ENCODE measurements at places on chromosomes 16 and 17.

GRCh38 chr16:59259950-59260319, 525.8 kb upstream of the GOT2 start:
- no peak for DNase-seq

- no peak for DNase-seq
Observed at GRCh38 chr16:3876695-3877094, 3.8 kb downstream of the CREBBP start.

GRCh38 chr16:8572919-8573724, 17.2 kb downstream of the TMEM114 start:
- no peak for DNase-seq

DNA sequence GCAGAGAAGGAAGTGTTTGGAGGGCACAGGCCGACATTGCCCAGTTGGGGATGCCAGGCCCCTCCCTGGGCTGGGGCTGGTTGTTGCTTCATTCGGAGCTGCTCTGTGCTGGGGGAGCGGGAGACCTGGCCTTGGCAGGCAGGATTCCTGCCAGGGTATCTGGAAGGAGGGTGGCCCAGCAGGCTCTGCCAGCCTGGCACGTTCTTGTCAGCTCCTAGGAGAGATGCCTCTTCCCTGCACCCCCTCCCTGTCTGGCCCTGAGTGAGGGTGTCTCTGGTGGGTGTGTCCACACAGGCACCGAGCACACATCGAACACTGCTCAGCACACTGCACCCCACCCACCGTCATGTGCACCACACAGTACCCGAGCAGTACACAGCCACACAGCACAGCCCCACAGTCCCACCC, 35.2 kb downstream of the ARHGAP23 start:
- DNase-seq, result no peak

- DNase-seq, result no peak
Observed at GRCh38 chr17:64154717-64155116, 24.8 kb upstream of the ERN1 start.

- no peak for DNase-seq
Observed at GRCh38 chr16:4273858-4274311, 1.1 kb upstream of the TFAP4 start.

DNA sequence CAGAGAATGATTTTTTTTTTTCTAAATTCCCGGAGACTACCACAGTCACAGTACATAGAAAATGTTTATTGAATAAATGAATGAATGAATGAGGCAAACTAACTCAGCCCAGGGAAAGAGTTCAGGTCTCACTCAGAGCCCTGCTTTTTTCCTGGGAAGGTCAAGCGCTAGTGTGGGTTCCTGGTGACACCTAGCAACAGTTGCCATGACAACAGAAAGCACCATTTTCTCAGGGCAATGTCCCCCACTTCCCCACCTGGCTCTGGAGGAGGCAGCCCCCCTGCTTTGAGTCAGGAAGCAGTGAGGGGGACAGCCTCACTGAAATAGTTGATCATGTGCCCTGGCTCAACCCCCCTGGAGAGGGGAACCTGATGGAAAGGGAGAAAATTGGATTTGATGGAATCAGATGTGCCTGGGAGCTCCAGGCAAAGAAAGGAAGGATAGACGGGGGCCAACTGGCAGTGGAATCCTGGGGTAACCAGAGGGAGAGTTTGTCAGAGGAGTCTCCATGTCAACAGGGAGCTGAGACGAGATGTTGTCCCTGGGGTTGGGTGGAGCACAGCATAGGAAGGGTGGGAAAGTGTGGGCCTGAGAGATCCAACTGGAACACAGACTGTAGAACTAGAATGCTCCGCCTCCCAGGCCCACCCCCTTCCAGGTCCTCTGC, 242.2 kb upstream of the CCL2 start:
- DNase-seq, result no peak

DNA sequence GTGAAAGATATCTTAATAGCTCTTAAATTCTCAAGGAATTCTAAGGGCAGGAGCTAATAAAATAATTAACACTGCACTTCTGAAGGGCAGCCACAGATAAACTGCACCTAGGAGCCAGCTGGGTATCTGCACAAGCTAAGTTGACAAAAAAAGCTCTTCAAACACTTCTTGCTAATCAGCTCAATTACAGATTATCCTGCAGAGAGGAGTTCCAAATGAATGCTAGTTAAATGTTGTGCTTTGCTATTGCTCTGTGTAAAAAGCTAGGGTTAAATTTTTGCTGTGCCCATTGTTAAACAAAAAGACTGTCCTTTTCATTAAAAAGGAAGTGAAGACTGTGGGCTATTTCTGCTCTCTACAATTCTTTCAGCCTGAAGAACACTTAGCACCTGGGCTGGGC, 158.5 kb upstream of the SHISA6 start:
- no peak for DNase-seq

DNA sequence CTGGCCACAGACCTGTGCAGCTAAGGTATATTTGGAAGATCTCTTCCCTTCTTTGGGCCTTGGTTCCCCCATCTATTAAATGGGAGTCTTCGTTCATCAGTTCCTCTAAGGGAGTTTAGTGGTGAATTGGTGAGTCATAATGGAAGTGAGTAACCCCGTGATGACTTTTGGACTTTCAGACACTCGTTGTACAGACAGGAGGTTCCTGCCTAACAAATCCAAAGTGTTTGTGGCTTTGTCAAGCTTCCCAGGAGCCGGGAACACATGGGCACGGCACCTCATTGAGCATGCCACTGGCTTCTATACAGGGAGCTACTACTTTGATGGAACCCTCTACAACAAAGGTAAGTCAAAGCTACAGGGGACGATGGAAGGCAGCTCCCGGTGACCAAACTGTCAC, 40.4 kb downstream of the WSCD1 start:
- DNase-seq, result no peak

DNA sequence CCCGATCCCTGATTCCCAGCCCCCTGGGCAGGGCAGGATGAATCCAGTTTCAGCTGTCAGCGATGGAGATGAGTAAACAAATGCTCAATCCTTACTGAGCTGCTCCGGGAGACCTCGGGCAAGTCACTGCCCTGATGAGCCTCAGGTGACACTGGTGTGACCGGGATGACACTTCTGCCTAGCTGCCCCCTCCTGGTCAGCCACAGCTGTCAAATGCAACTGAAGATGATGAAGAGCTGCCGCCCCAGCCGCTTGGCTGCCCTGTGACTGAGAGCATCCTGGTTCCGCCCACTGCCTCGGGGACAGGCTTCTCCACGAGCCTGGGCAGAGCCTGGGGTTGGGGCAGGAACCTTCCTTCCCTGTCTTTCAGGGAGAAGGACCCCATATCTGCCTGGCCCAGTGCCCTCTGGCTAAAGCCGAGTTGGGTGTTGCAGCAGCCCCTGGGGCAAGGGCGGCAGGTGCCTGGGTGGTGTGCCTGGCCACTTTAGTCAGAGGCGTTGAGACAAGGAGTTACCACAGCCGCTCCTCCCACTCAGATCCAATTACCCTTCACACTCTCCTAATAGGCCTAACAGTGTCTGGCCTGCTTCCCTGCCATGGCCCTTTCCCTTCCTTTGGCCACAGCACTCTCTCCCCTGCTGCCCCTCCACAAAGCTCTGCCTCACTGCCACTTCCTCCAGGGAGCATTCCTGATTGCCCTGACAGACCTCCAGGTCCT, 5.5 kb downstream of the CCL17 start:
- DNase-seq, result peak; percentile 54

DNA sequence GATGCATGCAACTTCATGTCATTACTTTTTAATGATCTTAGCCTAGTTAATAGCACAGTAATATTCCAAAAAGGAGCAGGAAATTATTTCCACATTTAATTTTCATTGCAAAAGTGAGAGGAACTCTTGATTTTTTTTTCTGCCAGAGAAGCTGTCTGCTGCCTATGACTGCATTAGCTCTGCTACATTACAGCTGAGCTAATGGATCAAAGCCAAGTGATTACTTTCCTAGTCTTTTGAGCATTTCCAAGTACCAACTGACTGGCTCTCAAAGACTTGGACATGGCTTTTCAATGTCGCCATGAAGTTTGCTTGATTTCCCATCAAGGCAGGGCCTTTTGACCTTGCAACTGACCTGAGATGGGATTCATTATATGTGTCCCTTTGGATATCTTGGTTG, 356.6 kb upstream of the XYLT1 start:
- DNase-seq, result peak; percentile 41

- DNase-seq, result no peak
Observed at GRCh38 chr17:61816538-61816937, 46.8 kb downstream of the BRIP1 start.

GRCh38 chr17:7204336-7204735, 15.3 kb downstream of the DLG4 start:
- peak; percentile 58 for DNase-seq

- no peak for DNase-seq
Observed at GRCh38 chr16:63628812-63629211, 1493.1 kb downstream of the CDH11 start.
